ENCODE measurements at places on chromosomes 16 and 17.

DNA sequence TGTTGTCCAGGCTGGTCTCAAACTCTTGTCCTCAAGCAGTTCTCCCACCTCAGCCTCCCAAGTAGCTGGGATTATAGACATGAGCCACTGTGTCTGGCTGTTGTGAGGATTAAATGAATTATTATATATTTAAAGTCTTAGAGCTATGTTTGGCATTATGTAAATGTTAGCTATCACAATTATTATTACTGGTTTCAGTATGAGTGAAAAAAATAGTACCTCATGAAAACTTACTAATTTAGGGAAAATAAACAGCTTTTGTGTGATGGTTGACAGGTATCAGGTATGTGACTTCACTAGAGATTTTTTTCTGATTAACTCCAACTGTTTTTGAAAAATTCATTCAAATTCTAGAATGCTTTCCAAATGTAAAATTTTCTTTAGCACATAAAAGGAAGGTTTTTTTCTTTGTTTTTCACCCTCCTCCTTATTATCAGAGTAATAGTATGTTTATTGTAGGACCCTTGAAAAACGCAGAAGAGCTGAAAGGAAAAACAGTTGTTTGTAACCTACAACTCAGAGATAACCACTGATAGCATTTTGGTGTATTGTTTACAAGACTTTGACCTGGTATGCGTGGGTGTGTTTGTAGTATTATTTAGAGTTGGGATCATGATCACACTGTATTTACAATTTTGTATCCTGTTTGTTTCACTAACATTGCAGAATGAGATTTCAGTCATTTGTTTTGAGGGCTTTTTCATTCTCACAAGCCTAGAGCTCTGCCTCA lies 13.2 kb downstream of the NLK start:
- no peak for DNase-seq

DNA sequence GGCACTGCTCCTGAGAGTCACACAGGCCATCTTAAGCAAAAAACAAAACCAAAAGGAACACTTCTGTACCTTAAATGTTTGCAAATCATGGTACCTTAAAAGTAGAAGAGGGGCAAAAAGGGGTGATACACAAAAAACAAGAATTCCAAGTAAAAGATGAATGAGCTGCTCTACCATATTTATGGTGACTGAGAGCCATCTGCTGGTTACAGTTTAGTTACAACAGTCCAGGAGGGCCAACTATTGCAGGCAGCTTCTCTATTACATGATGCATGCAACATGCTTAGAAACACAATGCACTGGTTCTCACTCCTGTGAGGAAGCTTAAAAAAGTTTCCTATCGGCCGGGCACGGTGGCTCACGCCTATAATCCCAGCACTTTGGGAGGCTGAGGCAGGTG lies 53.5 kb downstream of the STX8 start:
- DNase-seq = peak; percentile 48

- DNase-seq = no peak
Observed at GRCh38 chr16:351804-352520, 561 bp downstream of the AXIN1 start.

GRCh38 chr16:12627394-12627793 lies 176.3 kb downstream of the CPPED1 start:
- no peak for DNase-seq

DNA sequence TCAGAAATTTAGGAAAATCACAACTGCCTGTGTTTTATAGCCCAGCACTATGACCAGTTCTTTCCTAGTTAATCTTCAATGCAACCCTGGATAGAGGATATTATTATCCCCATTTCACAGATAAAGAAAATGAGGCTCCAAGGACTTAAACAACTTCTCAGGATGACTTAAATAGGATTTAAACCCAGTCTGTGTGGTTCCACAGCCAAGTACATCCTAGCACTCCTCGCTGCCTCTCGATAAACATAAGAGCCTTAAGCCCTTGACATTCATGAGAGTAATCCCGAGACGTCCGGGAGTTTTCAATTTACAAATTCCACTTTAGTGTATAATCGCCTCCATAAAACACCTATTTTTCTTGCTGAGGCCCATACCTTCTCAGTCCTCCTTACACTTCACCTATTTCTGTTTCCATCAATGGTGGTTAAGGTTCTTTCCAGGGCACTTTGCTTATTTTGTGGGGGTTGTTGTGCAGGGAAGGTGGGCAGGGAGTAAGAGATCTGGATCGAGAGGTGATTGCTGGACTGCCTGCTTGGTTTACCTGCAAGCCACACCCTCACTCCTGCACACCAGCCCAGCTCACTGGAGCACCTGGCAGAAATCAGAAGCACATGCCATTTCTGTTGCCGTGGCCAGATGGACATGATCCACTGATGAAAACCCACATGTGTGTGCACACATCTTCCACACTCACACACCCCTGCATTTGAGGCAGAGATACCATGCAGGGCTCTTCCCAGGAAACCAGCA lies 50.5 kb downstream of the ASIC2 start:
- no peak for DNase-seq

DNA sequence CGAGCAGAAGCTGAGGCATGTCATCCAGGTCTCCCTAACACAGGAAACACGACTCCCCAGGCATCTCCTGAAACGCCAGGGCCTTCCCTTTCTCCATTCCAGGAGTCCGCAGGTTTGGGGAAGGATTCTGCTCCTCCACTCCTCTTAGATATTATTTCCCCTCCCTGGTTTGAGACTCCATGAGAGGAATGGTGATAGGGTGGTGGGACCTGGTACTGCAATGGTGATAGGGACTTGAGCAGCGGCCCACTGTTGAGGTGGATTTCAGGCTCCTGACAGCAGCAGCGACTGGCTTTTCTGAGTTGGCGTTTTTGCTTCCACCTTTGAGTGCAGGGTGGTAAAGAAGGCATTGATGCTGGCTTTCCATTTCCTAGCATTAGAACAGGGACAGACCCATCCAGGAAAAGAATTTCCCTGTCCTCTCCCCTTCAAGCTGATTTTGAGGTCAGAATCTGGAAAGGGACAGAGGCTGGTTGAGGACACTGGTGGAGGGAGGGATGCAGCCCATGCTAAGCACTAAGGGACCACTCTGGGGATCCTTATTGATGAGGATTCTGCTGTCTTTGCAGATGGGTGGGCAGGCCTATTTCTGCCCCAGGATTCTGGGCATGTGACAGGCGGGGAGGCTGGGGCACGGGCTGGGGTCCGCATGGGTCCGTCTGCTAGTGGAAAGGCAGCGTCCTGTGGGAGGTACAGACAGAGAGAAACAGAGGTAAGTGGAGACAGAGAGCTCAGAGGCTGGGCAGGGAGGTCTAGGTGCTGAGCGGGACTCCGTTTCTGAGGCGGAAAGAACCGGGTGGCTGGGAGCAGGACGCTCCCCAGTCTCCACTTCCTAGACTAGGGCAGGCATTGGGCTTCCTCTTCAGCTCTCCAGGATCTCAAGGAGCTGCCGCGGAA lies 1.3 kb upstream of the TBX4 start:
- DNase-seq = no peak

GRCh38 chr17:3528880-3529511 lies 28.6 kb downstream of the TRPV3 start:
- DNase-seq = no peak

DNA sequence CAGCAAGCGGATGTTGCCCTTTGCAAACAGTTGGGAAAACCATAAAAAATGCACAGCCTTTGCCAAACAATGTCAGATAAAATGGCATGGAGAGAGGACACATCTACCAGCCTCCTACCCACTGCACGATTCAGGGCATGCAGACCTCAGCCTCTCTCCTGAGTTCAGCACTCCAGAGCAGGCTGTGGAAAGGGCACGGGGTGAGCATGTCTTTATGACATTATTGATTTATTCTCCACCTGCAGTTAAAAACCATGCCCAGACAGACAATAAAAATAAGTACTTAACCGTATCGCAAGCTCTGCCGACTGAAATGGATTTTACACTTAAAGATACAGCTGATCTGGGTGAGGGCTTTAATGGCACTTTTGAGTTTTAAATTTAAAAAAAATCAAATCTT lies 127.1 kb downstream of the MAF start:
- no peak for DNase-seq

- no peak for DNase-seq
Observed at GRCh38 chr17:2123375-2124251, 68.7 kb downstream of the HIC1 start.

DNA sequence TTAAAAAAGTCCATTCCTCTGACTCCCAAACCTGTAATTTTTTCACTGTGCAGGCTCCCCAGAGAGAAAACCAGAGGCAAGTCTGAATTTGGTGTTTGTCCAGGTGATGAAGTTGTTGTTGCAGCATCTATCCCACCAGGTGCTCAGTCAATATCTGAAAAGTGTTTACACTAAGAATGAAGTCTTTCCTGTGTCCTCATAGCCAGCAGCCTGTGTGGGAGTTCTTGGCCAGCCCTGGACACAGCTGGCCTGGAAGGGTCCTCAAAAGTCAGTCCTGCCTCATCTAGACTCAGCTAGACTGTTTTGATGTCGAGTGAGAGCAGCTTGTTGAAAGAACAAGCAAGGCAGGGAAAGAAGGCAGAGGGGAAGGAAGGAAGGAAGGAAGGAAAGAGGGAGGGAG lies 3.3 kb upstream of the PMP22 start:
- no peak for DNase-seq

- no peak for DNase-seq
Observed at GRCh38 chr16:48277158-48277557, 29.8 kb upstream of the ABCC11 start.

DNA sequence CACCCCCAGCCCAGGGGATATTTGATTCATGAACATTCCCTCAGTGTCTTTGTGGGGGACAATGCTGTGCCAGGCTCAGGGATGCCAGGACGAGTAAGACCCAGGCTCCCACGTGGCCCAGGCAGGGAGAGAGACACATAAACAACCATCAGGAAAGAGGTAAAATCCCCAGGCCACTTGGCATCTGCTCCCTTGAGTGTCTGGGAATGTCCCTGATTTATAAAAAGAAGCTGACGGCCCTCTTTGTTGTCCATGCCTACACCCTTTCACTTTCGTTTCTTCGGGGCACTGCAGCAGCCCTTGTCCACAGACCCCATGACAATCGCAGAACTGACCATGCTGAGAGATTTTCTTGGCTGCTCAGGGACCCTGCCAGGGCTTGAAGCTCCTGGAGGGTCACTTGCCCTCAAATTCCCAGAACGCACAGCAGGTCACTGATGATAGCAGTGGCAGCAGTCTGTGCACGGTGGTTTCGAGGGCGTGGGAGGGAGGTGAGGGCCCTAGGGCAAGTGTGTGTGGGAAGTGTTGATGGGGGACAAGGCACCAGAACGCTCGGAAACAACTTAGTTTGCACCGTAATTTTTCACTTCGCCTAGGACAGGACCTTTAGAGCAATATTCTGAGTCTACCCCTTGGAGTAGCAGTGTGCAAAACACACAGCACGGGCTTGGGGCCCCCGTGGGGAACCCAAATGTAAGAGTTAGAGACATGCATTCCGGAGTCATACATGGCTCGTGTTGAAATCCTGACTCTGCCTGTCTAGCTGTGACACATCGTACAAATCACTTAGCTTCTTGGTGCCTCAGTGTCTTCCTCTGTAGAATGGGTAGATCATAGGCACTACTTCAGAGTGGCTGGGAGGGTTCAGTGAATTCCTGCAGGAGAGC lies 4.7 kb downstream of the NOD2 start:
- no peak for DNase-seq

GRCh38 chr17:65984299-65984698 lies 207.6 kb downstream of the CEP112 start:
- no peak for DNase-seq

DNA sequence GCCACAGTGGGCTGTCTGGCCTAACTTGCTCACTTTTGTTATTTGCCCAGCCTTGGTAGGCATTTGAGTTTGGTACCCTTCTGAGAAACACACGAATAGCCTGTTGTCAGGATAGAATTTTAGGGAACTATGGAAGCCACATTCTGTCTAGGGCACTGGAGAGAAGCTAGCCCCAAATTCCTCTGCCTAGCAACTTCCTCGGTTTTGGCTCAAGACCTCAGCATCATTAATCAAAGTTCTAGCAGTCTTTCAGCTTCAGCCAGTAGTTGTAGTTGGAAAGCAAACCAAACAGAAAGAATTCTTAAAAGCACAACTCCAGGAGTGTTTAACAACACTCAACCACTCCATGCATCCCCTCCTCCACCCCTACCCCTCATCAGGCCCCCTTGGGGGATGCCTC lies 572.1 kb upstream of the PSMD7 start:
- DNase-seq = no peak

GRCh38 chr17:80943346-80944145 lies 48.1 kb upstream of the CHMP6 start:
- no peak for DNase-seq

DNA sequence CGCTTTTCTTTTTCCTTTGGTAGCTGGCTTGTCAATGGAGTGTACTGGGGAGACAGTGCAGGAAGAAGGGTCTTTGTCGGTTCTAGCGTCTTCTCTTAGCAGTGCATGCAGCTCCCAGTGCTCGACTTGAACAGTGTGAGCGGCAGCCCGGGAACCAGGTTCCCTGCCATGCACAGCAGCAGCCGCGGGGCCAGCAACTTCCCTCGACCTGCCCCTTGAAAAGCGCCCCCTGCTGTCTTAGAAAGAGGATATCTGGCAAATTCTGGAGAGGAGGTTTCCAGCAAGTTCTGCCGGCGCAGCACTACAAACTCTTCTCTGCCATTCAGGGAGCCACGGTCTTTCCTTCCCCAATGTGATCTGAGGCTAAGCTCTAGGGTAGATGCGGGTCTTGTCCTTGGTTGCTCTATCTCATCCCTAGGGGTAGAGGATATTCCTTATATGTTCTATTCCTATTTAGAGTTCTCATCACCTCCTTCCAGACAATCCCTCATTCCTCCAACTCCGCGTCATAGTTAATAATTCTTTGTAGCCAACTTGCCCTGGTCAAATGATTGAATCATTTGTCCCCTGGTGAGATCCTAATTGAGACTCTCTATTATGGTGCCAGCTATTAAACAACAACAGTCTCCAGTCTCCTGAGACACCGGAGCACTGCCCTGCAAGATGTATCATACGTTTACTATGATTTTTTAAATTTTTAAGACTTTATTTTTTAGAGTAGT lies 451.3 kb downstream of the PMP22 start:
- no peak for DNase-seq

DNA sequence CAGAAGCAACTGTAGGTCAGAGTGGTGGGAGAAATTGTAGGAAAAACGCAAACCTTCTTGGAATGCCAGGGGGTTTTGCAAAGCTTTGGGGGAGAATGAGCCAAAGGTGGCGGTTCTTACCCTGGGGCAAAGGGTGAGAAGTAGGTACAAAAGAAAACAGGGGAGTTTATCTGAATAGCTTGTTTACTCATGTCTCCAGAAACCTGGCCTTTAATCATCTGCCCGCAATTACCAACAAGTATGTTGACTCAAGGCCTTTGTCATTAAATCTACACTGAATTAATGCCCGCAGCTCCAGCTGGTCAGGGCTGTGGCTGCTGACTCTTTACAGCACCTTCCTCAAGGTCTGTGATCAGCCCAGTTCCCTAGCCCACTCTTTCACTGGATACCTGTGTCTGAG lies 320.1 kb downstream of the CBLN1 start:
- no peak for DNase-seq

GRCh38 chr17:76254275-76254674 lies 10.9 kb upstream of the UBALD2 start:
- no peak for DNase-seq

- DNase-seq = no peak
Observed at GRCh38 chr17:48440669-48441068, 10.7 kb upstream of the SKAP1 start.

GRCh38 chr16:19728636-19728965 lies 10.5 kb downstream of the IQCK start:
- DNase-seq = no peak

Data from NCI-H460 (cell line).